ENCODE measurements at places on chromosomes 2 and 18. TPM values are rescaled to one million over a fixed set of nuclear protein-coding genes. Genes with fewer than 3 reads are reported as not detected.
A peak's percentile ranks its signal among the peaks of the same experiment; 100 is the strongest.

- DNase-seq = peak; percentile 87
These were observed 54.1 kb downstream of the TAF1B start for GRCh38 chr2:9897331-9897737.

DNA sequence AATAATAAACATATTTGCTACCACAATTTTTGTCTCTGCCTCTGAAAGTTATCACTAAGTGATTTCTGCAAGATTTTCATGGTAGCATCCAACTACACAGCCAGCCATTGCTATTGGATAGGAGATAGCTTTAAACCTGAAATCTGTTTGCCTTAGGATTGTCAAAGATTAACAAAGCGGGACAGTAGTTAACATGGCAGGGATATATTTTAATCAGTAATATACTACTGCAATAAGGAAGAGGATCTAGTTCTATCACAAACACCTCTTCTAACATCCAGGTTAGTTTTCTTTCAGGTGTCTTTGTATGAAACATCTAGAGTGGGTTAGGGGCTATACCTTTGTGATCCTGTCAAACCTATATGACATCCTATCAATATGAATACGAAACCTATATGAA is 641.3 kb downstream of the DPP10 start:
- DNase-seq = no peak

- DNase-seq = no peak
These were observed 261.5 kb upstream of the DSEL start for GRCh38 chr18:67778016-67778415.

DNA sequence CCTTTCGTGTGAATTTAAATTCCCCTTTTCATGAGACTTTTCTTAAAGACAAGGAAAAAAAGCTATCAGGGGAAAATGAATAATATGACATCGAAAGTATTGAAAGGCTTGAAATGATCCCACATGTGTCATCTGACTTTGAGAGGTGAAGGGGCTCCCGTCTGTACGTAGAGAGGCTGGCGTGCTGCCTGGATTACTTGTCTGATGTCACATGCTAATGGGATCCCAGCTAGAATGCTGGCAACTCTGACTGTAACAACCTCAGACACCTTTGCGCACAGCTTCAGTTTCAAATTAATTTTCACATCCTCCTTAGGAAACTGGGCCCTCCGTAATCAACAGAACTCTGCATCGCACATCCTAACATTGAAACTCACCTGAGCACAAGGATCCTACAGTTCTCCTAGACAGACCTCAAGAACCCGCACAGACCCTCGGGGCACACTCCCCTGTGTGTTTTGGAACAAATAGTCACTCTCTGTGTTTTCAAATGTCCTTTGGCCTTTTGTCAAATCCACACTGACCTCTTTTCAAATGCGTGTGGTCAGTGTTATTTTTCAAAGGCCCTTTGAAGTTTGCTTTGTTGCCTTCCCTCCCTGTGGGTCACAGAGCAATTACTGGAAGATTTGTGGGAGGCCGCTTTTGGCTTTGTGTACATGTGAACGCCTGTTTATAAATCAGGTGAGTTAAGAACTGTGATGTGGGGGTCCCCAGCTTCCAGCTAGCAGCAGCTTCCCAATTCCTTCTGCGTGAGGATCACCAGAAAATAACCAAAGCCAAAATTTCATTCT is 65.9 kb downstream of the IL1R2 start:
- no peak for DNase-seq

- DNase-seq = no peak
These were observed 14.5 kb downstream of the IAH1 start for GRCh38 chr2:9488583-9489547.

DNA sequence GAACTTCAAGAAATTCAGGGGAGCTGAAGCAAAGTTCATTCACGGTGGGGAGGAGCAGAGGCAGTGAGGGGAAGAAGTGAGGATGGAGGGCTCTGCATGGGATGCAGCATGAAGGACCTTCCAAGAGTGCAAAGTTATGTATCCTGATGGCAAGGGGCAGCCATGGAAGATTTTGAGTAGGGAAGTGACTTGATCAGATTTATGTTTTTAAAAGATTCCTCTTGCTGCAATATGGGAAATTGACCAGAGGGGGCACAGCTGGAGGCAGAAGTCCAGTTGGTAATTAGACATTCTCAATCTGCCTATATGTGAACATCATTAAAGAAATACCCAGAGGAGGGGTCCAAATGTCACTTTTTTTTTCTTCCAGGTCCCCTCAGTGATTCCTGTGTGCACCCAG is 21.5 kb upstream of the ANXA4 start:
- DNase-seq = peak; percentile 49

GRCh38 chr18:9750112-9750511 is 42.0 kb downstream of the RAB31 start:
- no peak for DNase-seq

- no peak for DNase-seq
These were observed 39.4 kb downstream of the METAP1D start for GRCh38 chr2:172039011-172039704.

Gene MITD1
- 28.5 TPM for total RNA-seq

Gene TMEM18
- total RNA-seq = 52.4 TPM

Gene NPAS2
- 45.0 TPM for total RNA-seq

Gene SERPINB3
- total RNA-seq = not detected

Gene HOXD1
- 10.3 TPM for total RNA-seq

Gene NLRC4
- total RNA-seq = 0.03 TPM

Gene ZNF804A
- total RNA-seq = not detected

Gene CIDEA
- total RNA-seq = not detected
